ENCODE measurements at places on chromosomes 4 and X.
A peak's percentile ranks its signal among the peaks of the same experiment; 100 is the strongest.

DNA sequence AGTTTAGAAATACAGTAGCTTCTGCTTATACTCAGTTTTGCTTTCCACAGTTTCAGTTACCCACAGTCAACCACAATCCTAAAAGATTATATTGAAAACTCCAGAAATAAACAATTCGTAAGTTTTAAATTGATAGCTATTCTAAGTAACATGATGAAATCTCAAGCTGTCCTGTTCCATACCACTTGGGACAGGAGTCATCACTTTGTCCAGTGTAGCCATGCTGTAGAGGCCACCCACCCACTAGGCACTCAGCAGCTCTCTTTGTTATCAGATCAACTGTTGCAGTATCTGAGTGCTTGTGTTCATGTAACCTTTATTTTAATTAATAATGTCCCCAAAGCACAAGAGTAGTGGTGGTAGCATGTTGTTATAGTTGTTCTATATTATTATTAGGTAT lies 117.5 kb upstream of the IQCM start:
- no peak for DNase-seq

DNA sequence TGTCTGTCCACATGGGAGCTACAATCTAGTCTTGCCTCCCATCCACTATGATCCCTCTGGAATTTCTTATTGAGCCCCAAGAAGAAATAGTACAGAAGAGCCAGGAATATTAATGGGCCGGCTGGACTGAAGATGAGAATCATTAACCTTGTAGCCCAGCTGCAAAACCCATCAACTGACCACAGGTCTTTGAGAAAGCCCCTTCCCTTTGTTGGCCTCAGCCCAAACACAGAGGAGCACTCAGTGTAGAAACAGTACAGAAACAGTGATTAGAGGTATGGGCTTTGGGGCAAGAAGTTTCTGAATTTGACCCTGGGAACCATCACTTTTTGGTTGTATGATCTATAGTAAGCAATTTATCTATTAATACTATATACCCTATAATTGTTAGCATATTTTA lies 76.8 kb upstream of the RAB40AL start:
- DNase-seq = no peak

GRCh38 chr4:72945719-72946336 lies 123.7 kb downstream of the COX18 start:
- no peak for DNase-seq

- DNase-seq = no peak
Measured at GRCh38 chr4:27886120-27886519, 1025.5 kb downstream of the STIM2 start.

- peak; percentile 33 for DNase-seq
Measured at GRCh38 chr4:3226467-3226866, 22.5 kb upstream of the MSANTD1 start.

DNA sequence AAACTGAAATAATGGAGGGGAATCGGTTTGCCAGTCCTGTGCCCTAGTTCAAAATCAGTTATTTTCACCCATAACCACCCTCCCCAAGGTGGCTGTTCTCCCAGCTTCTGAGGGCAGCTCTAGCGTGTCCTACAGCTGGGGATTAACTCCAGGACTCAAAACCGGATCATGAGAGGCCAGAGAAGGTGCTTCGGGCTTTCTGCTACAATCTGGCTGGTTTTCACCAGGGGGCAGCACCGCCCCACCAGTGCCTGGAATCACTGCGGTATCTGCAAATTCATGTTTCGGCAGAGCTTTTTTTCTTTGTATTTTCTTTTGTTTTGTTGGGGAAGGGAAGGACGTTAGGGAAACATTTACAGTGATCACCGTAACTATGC lies 28.4 kb downstream of the PDHA1 start:
- DNase-seq = peak; percentile 58

GRCh38 chr4:16133406-16133805 lies 49.6 kb upstream of the PROM1 start:
- DNase-seq = no peak
